ENCODE measurements at places on chromosomes 2 and 18.

GRCh38 chr2:108594132-108594981 lies 60.1 kb downstream of the LIMS1 start:
- no peak for DNase-seq

DNA sequence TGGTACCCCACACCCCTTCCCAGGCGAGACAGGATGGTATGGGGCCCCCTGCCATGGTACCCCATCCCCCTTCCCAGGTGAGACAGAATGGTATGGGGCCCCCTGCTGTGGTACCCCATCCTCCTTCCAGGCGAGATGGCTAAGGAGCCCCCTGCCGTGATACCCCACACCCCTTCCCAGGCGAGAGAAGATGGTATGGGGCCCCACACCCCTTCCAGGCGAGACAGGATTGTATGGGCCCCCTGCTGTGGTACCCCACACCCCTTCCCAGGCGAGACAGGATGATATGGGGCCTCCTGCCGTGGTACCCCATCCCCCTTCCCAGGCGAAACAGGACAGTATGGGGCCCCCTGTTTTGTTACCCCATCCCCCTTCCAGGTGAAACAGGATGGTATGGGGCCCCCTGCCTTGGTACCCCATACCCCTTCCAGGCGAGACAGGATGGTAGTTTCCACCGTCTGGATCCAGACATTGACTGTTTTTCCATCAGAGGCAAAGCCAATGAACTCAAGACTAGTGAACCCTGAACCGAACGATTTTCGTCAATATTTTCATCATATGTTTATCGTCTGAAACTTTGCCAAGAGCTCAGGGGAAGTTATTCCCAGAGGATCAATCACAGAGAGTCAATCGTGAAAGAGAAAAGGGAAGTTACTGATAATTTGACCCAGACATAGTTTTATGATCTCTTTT lies 75.0 kb downstream of the MYCN start:
- DNase-seq: no peak

GRCh38 chr2:126656431-126657147 lies 631 bp downstream of the GYPC start:
- no peak for DNase-seq

GRCh38 chr2:55985406-55985805 lies 61.8 kb upstream of the EFEMP1 start:
- DNase-seq: no peak

GRCh38 chr2:166449439-166449838 lies 44.6 kb downstream of the SCN7A start:
- no peak for DNase-seq

DNA sequence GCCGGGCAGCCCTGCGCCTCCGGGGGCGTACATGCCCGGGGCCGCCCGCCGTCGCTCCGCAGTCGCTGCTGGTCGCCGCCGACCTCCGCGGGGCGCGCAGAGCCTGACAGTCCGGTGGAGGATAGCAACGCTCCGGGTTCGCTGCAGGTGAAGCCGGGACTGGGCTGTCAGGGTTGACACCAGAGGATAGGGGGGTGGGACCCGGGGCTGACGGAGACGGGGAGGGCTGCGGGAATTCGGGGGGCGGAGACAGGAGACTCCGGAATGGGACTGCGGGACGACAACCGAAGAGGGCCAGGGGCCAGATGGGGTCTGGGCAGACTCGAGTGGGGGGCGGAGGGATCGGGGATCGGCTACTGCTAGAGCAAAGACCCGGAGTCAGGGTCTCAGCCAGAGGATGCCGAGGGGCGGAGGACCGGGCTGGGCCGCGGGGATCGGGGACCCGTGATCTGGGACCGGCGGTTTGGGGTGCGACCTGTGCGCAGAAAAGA lies 403 bp downstream of the TMEM127 start:
- DNase-seq: peak; percentile 32

DNA sequence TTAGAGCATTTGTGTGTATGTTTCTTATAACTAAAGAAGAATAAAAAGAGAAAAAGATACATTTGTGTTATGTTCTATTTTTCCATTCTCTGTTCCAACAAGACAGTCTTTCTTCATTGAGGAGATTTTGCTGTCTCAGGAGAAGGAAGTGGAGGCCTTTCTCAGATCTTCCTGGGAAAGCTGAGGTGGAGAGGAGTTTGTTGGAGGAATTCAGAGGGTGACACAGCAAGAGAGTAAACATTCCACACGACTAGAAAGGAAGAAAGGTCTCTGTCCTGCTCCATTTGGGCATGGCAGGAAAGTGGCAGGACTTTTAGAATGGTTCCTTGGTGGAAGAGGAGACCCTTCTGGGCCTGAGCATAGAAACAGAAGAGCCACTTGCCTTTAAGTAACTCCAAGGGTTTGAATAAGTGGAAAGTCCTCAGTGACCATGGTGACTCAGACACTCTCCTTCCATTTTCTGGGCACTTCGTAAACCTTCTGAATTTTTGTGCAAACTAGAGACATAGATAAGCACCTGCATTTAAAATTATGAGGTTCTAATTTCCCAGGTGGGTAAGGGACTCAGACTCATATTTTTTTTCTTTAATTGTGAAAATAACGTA lies 52.3 kb upstream of the COL5A2 start:
- no peak for DNase-seq

DNA sequence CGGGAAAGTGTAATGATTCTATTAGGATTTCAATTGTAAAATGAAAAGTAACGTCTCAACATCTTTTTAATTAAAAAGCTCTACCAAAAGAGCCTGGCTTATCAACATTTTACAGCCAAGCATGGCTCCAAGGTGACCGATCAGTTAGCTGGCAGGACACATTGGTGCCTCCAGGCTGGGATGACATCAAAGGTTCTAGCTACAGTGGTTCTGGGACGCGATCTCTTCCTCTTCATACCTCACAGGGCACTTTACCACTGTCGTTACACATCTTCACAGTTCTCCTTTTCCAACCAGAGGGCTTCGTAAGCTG lies 693 bp downstream of the ORC2 start:
- no peak for DNase-seq

DNA sequence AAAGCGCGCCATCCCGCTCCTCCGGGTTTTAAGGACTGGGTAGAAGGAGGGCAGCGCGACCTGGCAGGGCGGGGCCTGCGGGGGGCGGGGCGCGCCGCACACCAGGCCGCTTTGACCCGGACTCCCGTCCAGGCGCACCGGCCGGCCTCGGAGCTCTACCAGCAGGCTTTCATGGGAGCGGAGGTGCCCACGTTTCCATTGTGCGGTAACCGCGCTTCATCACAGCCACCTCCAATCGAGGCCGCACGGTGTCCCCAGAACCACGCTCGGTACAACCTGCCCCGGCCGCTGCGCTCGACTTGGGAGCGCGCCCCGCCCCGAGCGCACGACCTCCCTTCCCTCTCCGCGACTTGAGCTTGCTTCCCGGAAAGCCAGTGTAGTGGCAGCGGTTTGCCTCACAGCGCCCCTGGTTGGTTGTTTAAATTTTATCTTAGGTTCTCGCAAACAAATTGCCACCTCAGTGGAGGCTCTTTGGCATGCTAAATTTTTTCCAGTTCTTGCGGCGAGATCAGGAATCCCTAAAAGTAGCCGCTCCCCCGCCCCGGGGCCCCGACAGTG lies 280 bp upstream of the CYP1B1 start:
- DNase-seq: peak; percentile 69

DNA sequence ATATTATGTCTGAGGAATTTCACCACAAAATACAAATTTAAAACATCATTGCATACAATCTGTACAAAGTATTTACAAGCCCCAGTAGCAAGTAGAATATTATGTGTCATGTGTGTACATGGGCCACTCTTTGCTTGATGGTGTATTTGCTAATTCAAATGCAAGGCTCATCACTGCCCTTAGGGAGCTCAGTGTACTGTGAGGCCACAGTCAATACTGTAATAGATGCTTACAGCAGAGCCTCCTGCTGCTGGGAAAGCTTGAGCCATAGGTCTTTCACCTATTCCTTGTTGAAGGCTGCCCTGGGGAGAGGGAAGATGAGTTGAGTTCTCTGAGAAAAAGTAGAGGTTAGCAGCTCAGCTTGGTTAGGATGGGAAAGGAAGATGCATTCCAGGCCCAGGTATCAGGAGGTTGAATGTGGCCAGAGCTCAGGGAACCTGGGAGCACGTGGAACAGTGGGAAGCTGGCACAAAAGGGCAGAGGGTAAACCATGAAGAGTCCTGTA lies 189.6 kb downstream of the LRP1B start:
- DNase-seq: no peak

GRCh38 chr2:43738257-43738656 lies 35.6 kb upstream of the DYNC2LI1 start:
- DNase-seq: no peak

DNA sequence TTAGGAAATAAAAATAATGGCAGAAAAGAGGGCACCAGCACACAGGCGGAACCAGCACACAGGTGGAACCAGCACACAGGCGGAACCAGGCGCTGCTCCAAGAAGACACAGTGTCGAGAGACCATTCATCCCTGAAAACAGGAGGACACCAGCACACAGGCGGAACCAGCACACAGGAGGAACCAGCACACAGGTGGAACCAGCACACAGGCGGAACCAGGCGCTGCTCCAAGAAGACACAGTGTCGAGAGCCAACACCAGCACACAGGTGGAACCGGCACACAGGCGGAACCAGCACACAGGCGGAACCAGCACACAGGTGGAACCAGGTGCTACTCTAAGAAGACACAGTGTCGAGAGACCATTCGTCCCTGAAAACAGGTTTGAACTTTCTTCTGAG lies 115.5 kb upstream of the TMEM18 start:
- DNase-seq: no peak

GRCh38 chr2:241038374-241039180 lies 40.2 kb downstream of the SNED1 start:
- no peak for DNase-seq

GRCh38 chr2:129055824-129056223 lies 737.2 kb upstream of the HS6ST1 start:
- DNase-seq: no peak

DNA sequence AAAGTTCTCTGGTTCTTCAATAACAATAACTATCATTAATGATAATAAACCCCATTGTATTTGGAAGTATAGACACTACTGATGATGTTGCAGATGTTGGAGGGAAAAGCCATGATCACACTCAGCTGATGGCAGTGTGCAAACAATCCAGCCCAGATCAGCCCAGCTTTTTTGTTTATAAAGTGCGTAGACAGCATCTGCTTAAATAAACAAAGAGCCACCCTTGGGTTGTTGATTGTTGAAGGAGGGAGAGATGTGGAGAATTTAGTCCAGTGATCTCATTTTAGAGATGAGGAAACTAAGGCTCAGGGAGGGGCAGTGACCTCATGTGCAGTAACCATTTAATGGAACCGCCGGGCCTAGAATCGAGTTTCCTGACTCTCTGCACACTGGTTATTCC lies 56.0 kb upstream of the MEX3C start:
- DNase-seq: no peak

- DNase-seq: no peak
Observed at GRCh38 chr2:69993708-69994107, 32.3 kb upstream of the ASPRV1 start.

GRCh38 chr2:127455566-127456493 lies 37.6 kb downstream of the PROC start:
- DNase-seq: no peak

GRCh38 chr2:172172513-172173173 lies 69.9 kb upstream of the DLX2 start:
- DNase-seq: peak; percentile 52

GRCh38 chr2:172096626-172097547 lies 5.8 kb downstream of the DLX2 start:
- no peak for DNase-seq

- DNase-seq: no peak
Observed at GRCh38 chr2:84694088-84694622, 177.9 kb downstream of the DNAH6 start.

DNA sequence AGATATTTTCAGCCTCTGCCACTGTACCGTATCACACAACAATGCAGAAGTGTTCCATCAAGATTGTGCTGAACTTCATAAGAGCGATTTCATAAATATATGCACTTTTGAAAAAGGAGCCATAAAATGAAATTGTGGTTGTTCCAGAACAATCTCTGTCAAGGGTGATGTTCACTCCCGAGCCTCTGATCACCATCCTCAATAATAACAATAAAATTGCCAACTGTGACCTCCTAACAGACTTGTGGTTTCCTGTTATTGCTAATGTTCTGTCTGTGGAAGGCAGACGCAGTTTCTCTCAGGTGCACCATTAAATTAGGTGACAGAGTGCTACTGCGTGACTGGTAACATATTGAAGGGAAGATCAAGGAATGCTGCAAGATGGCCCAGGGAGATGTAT lies 383.7 kb downstream of the SOCS6 start:
- DNase-seq: no peak

DNA sequence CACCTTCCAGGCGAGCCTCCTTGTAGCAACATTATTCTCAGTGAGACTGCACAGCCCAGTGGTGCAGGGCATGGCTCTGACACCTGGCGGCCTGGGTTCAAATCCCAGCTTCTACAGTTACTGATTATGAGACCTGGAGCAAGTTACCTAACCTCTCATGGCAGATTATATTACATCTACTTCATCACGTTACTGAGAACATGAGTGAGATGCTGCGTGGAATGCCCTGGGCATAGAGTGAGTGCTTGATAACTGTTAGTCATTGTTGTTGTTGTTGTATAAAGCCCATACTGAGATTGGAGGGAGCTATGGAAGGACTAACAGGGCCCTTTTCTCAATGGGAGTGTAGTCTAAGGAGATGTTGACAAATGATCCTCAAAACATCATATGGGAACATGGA lies 18.7 kb downstream of the PLCD4 start:
- DNase-seq: no peak

DNA sequence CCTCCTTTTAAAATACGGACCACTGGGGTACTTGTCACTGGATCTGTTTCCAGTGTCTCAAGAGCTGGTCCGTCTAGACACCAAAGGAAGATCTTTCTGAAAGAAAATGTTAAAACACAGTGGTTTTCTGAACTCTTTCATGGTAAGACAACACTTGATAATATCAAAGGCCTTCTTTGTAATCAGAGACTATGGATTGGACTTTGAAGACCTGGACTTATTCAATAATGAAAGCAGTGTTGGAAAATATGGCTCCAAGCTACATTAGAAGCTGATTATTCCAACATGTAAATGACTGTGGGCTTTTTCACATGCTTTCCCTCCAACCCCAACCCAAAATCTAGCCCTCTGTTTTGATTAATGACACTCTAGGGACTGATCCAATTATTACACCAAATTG lies 329.4 kb upstream of the LYPD1 start:
- no peak for DNase-seq

DNA sequence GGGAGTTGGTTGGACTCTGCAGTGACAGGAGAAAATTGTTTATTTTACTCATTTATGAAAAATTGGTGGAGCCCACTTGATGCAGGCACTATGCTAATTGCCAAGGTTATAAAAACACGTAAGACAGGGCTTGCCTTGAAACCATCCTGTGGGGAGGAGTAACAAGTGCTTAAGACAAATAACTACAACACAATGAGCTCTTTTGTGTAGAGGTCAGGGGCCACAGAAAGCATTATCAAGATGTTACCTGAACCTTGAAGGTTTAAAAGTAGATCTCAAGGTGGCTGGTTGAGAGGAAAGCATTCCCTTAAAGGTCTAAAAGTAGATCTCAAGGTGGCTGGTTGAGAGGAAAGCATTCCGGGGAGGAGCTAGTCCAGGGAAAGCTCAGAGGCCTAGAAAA lies 381.8 kb upstream of the POU3F3 start:
- no peak for DNase-seq

- no peak for DNase-seq
Observed at GRCh38 chr2:225468131-225468530, 68.6 kb downstream of the NYAP2 start.

Data from T47D (cell line).